ENCODE measurements at places on chromosomes 5 and 9.

DNA sequence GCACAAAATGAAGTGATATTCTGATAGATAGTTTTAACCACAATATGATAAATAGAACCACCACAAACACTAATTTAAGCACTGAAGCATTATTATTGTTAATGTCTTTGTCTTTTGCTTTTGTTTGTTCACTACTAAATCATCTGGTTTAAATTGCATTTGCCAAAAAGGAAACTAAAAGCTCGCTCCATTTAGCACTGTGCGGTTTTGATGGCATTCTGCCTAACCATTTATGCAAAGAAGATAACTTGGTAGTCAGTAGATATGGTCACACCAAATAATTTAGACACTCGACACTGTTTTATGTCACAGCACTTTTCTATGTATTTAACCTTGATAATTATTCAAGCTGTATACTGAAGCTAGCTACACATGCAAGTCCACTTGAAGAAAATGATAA, 849.8 kb upstream of the CDH6 start:
- DNase-seq: no peak

- no peak for DNase-seq
Measured at GRCh38 chr9:15390201-15390600, 32.5 kb upstream of the SNAPC3 start.

DNA sequence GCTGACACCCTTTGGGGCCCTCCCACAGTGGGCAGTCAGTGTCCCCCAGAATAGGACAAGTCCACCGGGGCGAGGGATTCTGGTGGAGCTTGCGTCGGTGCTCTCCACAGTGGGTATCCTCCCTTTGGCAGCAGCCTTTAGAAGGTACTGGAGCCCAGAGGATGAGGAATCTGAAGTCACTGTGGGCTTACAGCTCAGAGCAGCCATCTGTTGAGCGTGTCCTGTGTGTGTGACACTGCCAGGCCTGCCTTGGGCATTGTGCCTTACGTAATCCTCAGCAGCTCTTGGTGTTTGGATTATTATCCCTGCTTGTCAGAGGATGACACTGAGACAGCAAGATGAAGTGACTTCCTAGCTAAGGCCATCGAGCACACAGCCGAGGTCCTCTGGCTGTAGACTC, 12.6 kb downstream of the URM1 start:
- DNase-seq: no peak

- DNase-seq: no peak
Measured at GRCh38 chr9:33785914-33786313, 9.4 kb upstream of the PRSS3 start.

- no peak for DNase-seq
Measured at GRCh38 chr9:136597965-136598364, 52.1 kb upstream of the NOTCH1 start.

DNA sequence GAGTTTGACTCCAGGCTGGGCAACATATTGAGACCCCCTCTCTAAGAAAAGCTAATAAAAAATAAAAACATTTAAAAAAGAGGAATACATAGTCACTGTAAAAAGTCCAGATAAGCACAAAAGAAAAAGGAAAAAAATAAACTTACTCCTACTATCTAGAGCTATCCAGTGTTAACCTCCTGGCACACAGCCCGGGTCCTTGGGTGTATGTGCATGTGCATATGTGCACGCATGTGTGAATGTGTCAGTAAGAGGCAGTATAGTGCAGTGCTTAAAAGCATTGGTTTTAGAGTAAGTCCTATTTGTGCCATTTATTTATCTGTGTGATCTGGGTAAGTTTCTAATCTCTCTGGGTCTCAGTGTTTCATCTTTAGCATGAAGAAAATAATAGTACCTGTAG, 26.7 kb downstream of the FAM219A start:
- no peak for DNase-seq

- DNase-seq: no peak
Measured at GRCh38 chr5:138336952-138337684, 948 bp upstream of the FAM53C start.

DNA sequence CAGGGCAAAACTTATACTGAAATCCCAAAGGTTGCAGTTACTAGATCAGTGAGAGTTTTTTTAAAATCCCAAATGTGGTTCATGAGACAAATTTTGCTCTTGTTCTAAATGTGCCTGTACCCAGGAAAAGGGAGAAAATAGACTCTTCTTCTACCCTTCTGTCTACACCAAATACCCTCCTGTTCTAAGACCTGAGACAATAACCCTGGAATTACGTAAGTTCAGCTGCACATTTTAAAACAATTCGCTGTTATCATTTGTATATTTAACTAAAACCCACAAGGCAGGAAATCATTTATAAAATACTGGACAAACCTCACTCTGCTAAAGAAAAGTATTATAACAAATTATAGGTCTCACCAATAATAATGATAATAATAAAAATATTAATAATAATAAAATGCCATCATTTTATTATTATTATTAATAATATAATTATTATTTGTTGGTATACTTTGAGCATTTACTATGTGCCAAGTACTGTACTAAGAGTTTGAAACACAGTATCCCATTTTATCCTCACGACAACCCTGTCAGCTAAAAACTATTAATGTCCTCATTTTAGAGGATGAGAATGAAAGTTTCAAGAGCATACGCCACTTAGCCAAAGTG, 49.8 kb upstream of the AFAP1L1 start:
- DNase-seq: no peak

GRCh38 chr9:7125231-7125630, 367.5 kb downstream of the KDM4C start:
- no peak for DNase-seq

- DNase-seq: no peak
Measured at GRCh38 chr5:52077941-52078815, 694.9 kb downstream of the ISL1 start.

- no peak for DNase-seq
Measured at GRCh38 chr9:114883709-114884108, 46.7 kb downstream of the TNFSF8 start.

DNA sequence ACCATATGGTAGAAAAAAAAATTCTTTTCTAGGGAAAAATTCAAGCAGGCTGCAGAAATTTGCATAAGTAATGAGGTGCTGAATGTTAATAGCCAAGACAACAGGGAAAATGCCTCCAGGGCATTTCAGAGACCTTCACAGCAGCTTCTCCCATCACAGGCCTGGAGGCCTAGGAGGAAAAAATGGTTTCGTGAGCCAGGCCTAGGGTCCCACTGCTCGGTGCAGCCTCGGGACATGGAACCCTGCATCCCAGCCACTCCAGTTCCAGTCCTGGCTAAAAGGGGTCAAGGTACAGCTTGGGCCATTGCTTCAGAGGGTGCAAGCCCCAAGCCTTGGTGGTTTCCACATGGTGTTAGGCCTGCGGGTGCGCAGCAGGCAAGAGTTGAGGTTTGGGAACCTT, 436.0 kb upstream of the SMC2 start:
- DNase-seq: no peak

- no peak for DNase-seq
Measured at GRCh38 chr5:116075191-116075831, 9.5 kb upstream of the COMMD10 start.

DNA sequence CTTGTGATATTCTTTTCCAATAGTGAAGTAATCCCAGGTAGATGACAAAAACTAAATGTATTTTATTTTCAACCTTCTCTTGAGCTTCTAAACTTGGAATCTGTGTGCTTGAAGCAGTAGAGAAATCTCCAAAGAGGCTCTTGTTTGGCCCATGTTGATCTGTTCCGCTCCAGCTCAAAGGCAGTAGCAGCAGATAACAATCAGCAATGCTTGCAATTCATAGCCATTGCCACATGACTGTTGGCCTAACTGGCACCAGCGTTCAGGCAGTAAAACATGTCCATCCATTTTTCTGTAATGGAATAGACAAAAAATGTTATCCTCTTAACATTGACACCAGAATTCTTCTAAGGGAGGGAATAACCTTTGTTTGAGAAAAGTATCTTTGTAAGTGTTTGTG, 270.7 kb upstream of the MSX2 start:
- DNase-seq: no peak

GRCh38 chr5:83891261-83891660, 170.6 kb upstream of the HAPLN1 start:
- no peak for DNase-seq
